ENCODE measurements at places on chromosomes 12 and 14.

GRCh38 chr14:74148705-74149104, 63.9 kb downstream of the LIN52 start:
- DNase-seq: no peak

DNA sequence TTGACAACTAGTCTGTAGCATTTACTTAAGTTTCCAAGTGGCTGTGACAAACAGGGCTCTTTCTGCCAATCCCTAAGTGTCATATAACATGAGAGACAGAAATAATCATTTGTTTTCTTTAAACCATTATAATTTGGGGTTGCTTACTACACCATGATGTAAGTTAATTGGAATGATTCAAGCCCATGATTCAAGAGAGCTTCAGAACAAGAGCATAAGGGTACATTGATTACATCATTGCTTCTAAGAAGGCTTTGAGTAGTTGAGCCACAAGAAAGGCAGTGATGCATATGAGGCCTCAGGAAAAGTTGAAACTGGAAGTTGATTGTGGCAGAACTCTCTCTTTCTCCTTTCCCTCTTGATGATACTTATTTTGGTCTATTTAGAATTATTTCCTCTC, 444.0 kb downstream of the CCER1 start:
- DNase-seq: no peak

- DNase-seq: peak; percentile 65
Measured at GRCh38 chr12:65825183-65825506, 862 bp downstream of the HMGA2 start.

- no peak for DNase-seq
Measured at GRCh38 chr12:40946612-40947194, 241.4 kb upstream of the PDZRN4 start.

- DNase-seq: no peak
Measured at GRCh38 chr14:90198541-90199060, 57.8 kb upstream of the PSMC1 start.

DNA sequence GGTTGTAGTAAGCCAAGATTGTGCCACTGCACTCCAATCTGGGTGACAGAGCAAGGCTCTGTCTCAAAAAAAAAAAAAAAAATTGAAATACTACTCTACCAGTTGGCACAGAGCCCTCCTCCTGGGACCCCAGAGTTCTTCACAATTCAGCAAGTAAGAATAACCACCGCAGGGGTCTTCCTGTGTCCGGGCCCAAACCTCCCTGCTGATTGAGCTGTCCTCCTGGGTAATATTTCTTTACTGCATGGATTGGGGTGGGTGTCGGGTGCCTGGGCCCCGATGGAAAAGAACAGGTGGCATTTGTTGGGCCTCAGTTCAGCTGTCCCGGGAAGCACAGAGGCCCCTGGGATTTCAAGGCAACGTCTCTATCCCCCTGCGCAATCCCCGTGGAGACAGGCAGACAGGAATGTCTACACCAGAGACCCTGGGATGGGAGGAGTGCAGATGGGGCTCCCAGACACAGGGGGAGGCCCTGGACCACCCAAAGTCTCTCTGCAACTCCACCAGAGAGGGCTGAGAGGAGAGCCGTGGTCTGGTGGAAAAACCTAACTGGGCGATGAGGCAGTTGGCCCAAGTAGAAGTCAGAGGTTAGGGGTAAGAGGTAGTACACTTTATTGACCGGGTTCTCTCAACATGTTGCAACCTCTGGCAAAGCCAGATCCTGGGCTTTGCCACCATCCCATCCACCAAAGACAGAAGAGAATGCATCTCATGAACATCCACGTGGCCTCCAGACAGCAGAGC, 32.7 kb upstream of the VPS37B start:
- DNase-seq: no peak

DNA sequence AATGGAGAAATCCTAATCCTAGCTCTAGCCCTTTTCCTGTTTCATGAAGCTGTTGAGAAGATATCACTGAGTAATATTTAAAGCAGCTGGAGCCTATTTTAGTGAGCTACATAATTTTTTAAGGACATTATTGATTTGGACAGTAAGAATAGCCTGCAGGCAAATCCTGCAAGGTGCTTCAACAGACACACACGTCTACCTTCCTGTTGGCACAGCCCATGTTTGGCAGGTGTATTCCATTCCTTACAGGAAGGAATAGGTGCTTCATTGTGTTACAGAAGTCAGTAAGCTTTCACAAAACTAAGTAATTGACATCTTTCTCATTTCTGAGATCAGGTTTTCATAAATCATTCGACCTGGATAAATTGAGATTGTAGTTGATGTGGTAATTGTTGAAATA, 50.6 kb downstream of the FOXA1 start:
- no peak for DNase-seq

GRCh38 chr12:88775742-88776151, 195.5 kb upstream of the KITLG start:
- DNase-seq: no peak

- no peak for DNase-seq
Measured at GRCh38 chr14:73800970-73801515, 50.6 kb upstream of the PTGR2 start.

DNA sequence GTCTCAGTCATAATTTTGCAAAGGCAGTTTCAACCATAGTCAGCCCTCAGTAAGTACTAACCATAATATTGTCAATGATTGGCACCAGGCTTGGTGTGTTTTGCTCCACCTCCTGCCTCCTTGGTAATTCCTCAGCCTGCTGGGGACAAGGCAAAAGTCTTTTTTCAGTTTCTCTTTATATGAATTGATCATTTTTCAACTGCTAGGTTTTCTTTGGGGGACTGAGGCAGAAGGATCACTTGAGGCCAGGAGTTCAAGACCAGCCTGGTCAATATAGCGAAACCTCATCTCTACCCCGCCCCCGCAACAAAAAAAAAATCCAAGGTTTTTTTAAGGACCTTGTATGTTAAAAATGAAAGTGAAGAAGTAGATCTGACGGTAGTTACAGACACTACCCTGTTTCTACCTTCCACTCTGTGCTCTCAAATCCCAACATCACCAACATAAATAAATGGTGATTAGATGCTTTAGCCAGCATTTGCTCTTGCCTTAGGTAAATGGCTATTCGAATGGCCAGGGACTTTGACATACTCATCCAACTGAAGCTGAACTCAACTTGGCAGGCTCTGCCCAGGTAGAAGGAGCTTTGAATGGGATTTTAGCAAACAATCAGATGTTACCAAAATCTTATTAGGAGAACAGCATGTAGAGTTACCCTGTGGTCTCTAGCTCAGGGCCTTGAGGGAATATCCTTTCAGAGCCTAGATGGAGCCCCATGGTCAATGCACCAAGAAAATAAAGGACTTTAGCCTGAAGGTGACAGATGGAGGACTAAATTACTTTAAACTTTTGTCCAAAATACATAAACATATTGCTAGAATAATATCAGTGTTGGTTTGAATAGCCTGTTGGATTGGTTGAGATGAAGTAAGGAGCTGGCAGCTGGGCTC, 126.9 kb upstream of the AMIGO2 start:
- DNase-seq: no peak

GRCh38 chr14:61582815-61583214, 112.5 kb upstream of the HIF1A start:
- DNase-seq: no peak

- no peak for DNase-seq
Measured at GRCh38 chr14:42490536-42490935, 883.9 kb downstream of the LRFN5 start.

GRCh38 chr12:71865757-71866536, 26.4 kb downstream of the TBC1D15 start:
- DNase-seq: no peak

GRCh38 chr12:6613015-6613775, 6.0 kb upstream of the CHD4 start:
- DNase-seq: no peak

- DNase-seq: peak; percentile 6
Measured at GRCh38 chr14:51704545-51704944, 52.8 kb downstream of the FRMD6 start.

- no peak for DNase-seq
Measured at GRCh38 chr12:127398016-127398710, 868.8 kb upstream of the TMEM132C start.

DNA sequence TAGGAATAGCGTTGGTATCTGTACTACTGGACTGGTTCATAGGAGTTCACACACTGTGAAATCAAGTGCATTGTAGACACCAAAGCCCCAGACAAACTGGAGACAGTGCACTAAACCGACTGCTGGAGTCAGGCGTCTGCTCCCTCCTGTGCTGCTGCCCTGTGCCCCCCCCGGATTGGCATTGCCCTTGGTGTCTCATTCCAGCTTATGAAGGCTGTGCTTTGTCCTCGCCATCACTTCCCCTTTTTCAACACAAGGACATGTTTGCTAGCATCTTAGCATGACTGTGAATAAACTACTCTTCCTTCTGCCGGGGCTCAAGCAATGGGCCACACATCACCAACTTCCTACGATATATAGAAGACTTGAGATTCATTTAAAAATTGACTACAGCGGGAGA, 84.0 kb downstream of the TMCC3 start:
- DNase-seq: no peak

DNA sequence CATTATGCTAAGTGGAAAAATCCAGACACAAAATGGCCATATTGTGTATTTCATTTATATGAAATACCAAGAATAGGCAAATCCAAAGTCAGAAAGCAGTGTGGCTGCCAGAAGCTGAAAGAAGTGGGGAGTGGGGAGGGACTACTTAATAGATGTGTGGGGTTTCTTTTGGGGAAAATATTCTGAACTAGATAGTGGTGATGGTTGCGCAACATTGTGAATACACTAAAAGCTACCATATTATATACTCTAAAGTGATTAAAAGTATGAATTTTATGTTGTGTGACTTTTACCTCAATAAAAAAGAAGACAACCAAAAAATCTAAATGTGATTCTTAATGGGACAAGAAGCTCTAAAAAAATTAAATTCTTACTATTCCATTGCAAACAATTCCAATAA, 272.6 kb downstream of the DAD1 start:
- DNase-seq: no peak

- no peak for DNase-seq
Measured at GRCh38 chr12:9742661-9743060, 9.8 kb upstream of the CLECL1 start.

GRCh38 chr12:57549203-57549908, 488 bp upstream of the KIF5A start:
- no peak for DNase-seq

GRCh38 chr12:1630827-1631591, 2.0 kb downstream of the WNT5B start:
- DNase-seq: peak; percentile 49

DNA sequence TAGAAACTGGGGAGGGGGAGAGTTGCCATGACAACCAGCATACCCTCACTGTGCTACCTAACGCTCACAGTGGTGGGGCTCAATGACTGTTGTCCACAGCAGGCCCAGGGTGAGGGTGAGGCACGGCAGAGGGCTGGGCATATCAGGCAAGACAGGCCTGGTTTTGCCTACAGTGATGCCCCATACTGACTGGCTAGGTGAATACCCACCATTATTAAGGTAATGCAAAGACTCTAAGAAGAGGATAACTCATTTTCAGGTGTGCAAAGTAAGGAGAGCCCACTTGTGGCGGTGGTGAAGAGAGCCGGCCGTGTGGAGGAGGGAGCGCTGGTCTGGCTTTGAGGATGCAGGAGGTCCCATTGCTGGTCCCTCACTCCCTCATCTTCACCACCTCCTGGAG, 422.3 kb downstream of the FUT8 start:
- no peak for DNase-seq

- DNase-seq: no peak
Measured at GRCh38 chr14:71203306-71203705, 296.0 kb downstream of the PCNX1 start.

DNA sequence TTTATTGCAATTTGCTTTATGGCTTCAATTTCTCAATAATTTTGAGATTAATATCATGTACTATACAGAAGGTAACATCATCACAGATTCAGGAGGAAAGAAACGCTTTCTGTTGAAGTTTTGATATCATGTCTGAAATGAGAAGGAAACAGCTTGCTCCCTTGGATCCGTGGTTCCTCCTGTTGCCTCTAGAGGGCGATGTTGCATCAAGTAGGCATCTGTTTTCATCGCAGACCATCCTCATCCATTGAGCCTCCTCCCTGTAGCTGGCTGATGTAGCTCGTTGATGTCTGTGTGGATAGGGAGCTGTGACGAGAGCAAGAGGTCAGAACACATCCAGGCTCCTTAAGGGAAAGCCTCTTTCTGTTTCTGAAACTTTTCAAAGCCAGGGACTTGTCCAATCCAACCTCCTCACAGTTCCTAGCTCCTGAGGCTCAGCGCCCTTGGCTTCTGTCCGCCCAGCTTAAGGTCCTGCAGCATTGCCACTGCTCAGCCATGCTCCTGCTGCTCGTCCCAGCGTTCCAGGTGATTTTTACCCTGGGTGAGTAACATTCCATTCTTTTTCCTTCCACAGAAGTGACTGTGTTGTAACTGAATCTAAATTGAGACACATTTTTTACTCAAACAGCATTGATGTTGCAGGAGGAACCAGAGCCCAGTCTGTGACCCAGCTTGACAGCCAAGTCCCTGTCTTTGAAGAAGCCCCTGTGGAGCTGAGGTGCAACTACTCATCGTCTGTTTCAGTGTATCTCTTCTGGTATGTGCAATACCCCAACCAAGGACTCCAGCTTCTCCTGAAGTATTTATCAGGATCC, 304.8 kb upstream of the OR4E1 start:
- DNase-seq: peak; percentile 68

GRCh38 chr12:16583969-16584745, 21.8 kb downstream of the LMO3 start:
- DNase-seq: no peak

- no peak for DNase-seq
Measured at GRCh38 chr14:68547305-68548193, 245.3 kb downstream of the ZFP36L1 start.

DNA sequence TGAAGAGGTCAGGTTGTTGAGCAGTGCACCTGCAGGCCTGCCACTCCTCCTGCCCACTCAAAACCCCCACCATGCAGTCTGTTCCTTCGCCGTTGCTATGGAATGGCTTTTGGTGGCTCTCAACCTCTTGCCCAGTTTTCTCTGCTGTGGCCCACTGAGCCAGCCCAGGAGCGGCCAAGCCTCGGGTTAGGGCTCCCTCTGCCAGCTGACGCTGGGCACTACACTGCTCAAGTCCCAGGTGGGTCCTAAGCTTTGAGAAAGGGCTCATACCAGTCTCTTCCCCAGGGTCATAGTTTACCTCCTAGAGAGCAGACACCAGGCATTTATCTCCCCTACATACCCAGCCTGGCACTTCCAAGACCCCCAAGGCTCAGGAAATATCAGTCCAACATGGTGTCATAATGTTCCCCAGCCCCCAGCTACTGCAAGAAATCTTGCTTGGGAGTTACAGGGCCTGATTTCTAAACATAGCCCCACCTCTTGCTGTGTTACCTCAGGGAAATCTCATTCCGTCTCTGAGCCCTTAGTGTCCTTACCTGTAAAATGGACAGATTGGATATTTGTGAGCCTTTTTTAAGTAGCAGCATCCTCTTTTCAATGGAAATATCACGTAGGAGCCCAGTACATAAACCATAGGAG, 59.4 kb downstream of the TSPAN11 start:
- DNase-seq: peak; percentile 79

DNA sequence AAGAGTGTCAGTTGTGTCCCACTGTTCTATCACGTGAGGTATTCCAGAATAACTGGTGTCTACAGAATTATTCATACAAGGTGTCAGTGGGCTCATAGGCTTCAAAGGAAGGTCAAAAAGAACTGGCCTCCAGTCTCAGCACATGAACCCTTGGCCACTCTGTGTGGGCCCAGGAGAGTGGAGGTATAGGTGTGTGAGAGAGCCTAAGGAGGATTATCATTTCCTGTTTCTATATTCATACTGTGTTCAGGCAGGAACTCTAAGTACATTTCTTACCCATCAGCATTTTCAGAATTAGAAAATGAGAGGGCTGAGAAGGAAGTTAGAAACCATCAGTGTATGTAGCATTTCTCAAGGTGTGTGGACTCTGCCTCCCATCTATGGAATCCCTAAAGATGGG, 87.0 kb downstream of the BTG1 start:
- DNase-seq: no peak

GRCh38 chr12:10128687-10129086, 1.3 kb downstream of the CLEC7A start:
- no peak for DNase-seq

All from endothelial cell (in vitro differentiated cells).